ENCODE measurements at places on chromosomes 2 and 18.

GRCh38 chr2:158128168-158128973 lies 26.7 kb downstream of the UPP2 start:
- no peak for DNase-seq

- DNase-seq = no peak
These were observed 72.5 kb downstream of the SH3BP4 start for GRCh38 chr2:235024191-235024860.

DNA sequence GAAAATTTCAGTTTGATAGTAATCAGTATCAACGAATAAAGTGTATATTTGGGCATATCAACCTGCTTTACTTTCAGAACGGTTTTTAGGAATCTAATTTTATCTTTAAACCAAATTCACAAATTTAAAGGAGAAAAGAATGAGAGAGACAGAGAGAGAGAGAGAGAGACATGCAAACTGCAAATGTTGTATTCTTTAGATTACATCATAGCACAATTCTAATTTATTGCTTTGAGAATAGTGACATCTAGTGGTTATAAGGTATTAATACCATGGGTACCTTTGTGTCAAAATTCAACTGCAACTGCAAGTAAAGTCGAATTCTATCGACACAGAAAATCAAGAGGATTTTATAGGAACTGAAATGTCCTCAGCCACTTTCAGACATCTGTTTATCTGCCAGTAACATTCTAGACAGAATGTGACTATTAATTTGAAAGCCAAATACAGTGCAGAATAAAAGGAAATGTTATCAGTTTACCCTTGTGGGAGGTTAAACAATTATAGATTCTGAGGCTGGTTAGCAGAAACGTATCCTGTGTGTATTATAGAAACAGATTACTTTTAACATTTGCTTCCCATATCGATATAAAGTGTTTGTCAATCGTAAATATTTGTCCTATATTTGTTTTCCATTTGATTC lies 529.8 kb upstream of the VRK2 start:
- DNase-seq = no peak

GRCh38 chr2:218223046-218223445 lies 6.1 kb downstream of the ARPC2 start:
- DNase-seq = no peak

DNA sequence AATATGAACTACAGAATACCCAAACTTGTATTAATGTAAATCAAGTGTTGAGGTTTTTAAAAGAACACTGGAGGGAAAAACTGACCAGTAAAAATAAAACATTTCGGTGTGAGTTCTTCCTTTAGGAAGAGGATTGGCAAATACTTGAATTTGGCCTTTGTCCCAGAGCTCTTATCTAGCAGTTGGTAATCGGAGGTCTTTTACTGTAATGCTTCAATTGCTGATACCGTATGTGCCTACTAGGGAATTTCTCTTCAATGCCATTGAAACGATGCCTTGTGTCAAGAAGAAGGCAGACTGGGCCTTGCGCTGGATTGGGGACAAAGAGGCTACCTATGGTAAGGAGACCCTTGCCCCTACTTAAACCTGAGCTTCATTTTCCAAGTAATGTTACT lies 4.1 kb downstream of the RRM2 start:
- no peak for DNase-seq

DNA sequence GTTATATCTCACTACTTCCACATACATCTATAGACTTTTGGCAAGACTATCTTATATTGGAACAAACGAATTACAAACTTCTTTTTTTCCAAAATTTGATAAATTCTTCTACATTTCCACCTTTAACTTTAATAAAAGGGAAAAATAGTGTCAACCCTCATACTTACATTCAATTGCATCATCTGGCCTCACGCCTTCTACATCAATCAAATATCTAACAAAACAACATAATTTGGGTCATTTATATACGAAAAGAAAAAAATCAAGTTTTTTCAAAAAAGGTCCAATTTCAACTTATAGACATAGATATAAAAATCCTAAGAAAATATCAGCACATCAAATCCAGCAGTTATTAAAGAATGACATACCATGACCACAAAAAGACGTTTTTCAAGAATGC lies 12.9 kb downstream of the DUSP11 start:
- no peak for DNase-seq
